ENCODE measurements at places on chromosomes 6 and 20.

- DNase-seq: peak; percentile 74
These were observed 1.6 kb downstream of the PXDC1 start for GRCh38 chr6:3749977-3750316.

GRCh38 chr6:73451223-73452106 lies 632 bp downstream of the CGAS start:
- peak; percentile 43 for DNase-seq

DNA sequence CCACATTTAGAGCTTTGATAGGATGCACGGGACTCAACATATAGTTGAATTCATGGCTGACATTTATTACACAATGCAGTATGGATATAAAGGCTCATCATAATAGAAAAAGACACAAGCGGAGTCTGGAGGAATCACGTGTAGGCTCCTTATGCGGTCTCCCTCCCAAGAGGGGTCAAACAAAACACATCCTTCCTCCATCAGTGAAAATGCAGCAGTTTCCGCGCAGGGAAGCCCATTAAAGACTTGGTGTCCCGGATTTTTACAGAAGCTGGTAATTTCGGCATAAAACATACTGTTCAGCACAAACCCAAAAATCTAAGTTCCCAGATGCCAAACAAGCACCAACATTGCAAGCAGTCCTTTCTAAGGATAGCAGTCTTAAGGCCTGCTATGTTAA lies 1.1 kb downstream of the USP45 start:
- DNase-seq: peak; percentile 15

- DNase-seq: no peak
These were observed 74.5 kb upstream of the ADGRF1 start for GRCh38 chr6:47116606-47117005.

GRCh38 chr6:74941424-74941823 lies 264.4 kb downstream of the COL12A1 start:
- no peak for DNase-seq

- DNase-seq: peak; percentile 32
These were observed 15.4 kb upstream of the IP6K3 start for GRCh38 chr6:33761922-33762629.

GRCh38 chr6:298233-299103 lies 6.2 kb downstream of the DUSP22 start:
- DNase-seq: no peak

GRCh38 chr20:513429-513828 lies 30.2 kb downstream of the CSNK2A1 start:
- DNase-seq: peak; percentile 44

DNA sequence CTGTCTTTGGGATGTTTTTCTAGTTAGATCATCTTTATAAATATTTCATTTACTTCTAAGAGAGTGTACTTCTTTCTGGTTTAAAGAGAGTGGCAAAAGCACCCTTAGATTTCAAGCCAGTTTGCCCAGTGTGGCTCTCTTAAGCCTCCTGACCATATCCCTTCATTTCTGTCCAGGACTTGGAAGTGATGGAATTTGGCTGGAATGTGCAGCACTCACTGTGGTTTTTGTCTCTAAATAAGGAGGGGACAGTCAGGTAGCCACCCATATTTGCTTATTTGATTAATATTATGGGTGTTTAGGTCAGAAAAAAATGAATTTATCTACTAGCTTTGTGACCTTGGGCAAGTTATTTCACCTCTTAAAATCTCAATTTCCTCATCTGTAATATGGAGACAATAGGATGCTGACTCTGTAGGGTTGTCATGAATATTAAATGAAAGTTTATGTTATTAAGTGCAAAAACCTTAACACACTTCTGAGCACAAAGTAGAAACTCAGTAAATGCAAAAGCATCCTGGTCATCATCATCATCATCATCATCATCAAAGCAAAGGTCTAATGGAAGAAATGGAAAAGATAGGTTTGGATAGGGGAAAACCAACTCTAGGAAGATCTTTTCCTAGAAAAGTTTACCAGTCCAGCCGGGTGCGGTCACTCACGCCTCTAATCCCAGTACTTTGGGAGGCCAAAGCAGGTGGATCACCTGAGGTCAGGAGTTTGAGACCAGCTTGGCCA lies 3.1 kb downstream of the CRYBG1 start:
- no peak for DNase-seq

GRCh38 chr6:44220913-44221290 lies 2.5 kb upstream of the SLC29A1 start:
- no peak for DNase-seq

- no peak for DNase-seq
These were observed 30.7 kb upstream of the RIN2 start for GRCh38 chr20:19727251-19727847.

- no peak for DNase-seq
These were observed 37.4 kb downstream of the PLAGL1 start for GRCh38 chr6:143970456-143971218.

DNA sequence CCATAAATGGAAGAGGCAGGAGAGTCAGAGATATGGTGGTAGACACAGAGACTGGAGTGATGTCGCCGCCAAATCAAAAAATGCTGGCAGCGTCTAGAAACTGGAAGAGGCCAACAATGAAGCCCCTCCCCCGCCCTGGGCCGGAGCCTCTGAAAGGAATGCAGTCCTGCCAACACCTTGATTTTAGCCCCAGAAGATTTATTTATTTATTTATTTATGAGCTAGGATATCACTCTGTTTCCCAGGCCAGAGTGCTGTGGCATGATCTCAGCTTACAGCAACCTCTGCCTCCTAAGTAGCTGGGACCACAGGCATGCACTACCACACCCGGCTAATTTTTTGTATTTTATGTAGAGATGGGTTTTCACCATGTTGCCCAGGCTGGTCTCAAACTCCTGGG lies 82.6 kb upstream of the CCDC167 start:
- no peak for DNase-seq

- no peak for DNase-seq
These were observed 30.3 kb downstream of the BNIP5 start for GRCh38 chr6:36306375-36306774.

- no peak for DNase-seq
These were observed 46.2 kb downstream of the OGFRL1 start for GRCh38 chr6:71334768-71335167.

- no peak for DNase-seq
These were observed 136.6 kb downstream of the SYNDIG1 start for GRCh38 chr20:24605937-24606455.

DNA sequence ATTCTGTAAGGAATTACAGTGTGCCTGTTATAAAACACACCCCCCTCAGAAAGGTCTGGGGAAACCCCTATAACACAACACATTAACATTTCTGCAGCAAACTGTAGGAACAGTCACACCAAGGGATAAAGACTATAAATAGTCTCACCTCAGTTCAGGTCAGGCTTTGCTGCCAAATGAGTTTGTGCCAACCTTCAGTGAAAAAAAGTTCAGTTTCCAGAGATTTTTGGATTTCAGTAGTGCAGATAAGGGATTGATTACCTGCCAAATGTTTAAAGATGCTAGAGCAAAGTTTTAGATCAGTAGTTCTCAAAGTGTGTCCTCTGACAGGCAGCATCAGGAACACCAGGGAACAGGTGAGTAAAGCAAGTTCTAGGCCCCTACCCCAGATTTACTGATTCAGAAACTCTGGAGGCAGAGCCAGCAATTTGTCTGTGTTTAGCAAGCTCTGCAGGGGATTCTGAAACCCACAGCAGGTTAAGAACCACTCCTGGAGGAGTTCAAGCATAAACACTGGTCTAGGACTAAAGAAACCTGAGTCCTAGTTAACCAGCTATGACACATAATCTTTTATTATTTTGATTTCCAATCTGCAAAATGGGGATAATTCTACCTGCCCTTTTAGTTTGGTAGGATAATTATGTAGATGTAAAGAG lies 111.0 kb downstream of the RCAN2 start:
- DNase-seq: no peak

- DNase-seq: no peak
These were observed 99.9 kb downstream of the TCP11 start for GRCh38 chr6:35041086-35041861.

GRCh38 chr6:157755746-157756411 lies 67.2 kb upstream of the SNX9 start:
- DNase-seq: no peak

- no peak for DNase-seq
These were observed 28.1 kb downstream of the DACT2 start for GRCh38 chr6:168291450-168291849.

DNA sequence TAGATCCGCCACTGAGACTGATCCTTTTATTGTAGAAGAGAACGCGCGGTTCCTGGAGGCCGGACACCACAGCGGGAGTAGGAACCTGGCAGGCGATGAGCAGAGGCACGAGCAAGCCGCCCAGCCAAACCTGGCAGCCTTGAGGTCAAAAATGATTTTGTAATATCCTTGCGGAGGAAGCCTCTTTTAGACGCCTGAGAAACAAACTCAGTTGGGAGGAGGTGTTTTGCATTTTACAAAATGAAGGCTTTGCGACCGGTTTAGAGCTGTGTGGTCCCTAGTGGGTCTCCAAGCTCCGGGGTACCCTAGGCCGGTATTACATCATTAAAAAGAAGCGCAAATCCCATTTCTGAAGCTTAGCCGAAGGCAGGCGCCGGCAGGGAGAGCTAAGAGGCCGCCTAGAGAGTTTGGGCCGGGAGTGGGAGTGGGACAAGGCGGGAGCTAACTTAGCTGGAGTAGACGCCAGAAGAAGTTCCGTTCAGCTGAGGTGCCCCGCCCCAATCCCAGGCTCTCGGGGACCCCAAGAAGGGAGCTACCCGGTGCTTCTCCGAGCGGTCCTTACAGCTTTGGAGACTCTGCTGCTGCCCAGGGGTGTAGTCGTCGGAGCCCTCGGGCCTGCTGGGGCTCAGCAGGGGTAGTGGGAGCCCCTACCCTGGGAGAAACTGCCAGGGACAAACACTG lies 1.9 kb upstream of the TBX18 start:
- DNase-seq: no peak

GRCh38 chr6:84623956-84624680 lies 140.3 kb downstream of the TBX18 start:
- peak; percentile 84 for DNase-seq

GRCh38 chr6:33053230-33053629 lies 20.2 kb downstream of the HLA-DPA1 start:
- peak; percentile 2 for DNase-seq

DNA sequence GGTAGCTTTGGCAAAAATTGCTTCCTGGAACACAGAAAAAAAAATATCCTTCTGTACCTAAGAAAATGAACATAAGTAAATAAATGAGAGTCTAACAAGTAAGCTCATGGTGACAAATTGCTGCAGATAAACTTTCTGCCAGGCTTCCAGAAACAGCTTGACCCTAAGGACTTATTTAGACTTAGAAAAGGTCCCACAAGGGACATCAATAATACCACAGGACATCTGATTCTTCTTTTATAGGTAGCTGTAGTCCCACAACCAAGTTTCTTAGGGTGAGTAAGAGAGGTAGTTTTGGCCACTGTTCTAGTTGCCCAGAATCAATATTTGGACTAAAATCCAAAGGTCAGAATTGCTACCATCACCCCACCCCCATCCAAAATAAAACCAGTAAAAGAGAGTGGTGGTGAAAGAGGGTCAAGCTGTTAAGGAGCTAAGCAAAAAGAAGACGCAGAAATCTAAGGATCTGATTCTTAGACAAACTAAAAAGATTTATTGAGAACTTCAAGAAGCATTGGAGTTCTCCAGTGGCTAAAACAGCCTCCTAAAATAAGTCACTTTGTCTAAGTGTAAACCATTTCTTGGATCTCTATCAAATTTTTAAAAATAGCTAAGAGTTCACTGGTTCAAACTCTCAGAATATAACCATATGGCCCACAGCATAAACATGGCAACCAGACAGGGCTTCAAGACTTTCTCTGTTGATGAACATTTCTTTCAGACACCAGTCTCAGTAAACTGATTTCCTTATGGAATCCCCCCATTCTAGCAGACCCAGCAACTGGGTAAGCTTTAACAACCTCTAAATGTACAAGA lies 180.6 kb downstream of the PTPRK start:
- peak; percentile 74 for DNase-seq

DNA sequence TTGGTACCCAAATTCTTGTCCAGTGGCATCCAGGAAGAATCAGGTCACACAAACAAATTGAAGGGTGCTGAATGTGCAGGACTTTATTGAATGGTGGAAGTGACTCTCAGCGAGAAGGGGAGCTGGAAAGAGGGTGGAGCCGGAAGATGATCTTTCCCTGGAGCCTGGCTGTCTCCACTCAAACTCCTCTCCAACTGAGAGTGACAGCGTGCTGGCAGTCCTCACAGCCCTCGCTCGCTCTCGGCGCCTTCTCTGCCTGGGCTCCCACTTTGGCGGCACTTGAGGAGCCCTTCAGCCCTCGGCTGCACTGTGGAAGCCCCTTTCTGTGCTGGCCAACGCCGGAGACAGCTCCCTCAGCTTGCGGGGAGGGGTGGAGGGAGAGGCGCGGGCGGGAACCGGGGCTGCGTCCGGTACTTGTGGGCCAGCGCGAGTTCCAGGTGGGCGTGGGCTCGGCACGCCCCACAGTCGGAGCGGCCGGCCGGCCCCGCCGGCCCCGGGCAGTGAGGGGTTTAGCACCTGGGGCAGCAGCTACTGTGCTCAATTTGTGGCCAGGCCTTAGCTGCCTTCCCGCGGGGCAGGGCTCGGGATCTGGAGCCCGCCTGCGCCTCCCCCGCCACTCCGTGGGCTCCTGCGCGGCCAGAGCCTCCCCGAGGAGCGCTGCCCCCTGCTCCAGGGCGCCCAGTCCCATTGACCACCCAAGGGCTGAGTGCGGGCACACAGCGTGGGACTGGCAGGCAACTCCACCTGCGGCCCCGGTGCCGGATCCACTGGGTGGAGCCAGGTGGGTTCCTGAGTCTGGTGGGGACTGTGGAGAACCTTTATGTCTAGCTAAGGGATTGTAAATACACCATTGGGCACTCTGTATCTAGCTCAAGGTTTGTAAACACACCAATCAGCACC lies 26.7 kb upstream of the MBOAT1 start:
- no peak for DNase-seq

DNA sequence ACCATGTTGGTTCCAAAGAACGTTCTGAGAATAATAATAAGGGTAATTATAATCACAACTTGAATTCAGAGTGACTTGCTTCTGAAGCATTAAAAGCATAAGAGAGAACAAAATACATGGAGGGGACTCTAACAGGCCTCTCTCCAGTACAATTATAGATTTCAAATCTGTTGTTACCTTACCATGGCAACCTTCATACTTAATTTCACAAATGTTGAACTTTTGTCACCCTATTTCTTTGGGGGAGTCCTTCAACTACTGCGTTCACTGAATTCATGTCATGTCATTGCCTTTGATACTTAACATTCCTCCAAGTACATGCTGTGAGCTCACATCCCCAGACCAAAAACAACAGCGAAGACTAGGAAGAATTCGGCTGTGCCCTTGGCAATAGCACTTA lies 104.0 kb downstream of the MKKS start:
- DNase-seq: no peak

DNA sequence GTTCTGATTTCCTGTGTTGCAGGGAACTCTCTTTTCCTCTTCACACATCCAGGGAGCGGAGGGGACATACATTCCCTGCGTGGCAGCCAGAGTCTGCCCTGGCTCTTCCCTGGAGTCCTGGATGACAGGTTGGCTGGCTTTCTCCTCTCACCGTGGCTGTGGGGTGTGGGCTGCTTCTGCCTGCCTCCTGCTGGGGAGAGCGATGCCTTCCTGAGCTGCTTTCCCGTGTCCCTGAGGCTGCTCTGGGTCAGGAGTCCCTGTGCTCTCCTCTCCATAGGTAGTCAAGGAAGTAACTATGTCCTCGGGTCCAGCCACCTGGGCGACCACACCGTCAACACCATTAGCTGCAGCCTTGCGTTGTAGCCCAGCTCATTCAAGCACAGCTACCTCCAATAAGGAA lies 451.7 kb downstream of the QKI start:
- no peak for DNase-seq

- peak; percentile 40 for DNase-seq
These were observed 1.2 kb downstream of the VARS1 start for GRCh38 chr6:31794294-31794865.

All from IMR-90 (cell line).